BE2C (cell line): ENCODE measurements at places on chromosomes 7 and 10.

- no peak for DNase-seq
Measured at GRCh38 chr7:54995610-54996363, 23.0 kb upstream of the EGFR start.

DNA sequence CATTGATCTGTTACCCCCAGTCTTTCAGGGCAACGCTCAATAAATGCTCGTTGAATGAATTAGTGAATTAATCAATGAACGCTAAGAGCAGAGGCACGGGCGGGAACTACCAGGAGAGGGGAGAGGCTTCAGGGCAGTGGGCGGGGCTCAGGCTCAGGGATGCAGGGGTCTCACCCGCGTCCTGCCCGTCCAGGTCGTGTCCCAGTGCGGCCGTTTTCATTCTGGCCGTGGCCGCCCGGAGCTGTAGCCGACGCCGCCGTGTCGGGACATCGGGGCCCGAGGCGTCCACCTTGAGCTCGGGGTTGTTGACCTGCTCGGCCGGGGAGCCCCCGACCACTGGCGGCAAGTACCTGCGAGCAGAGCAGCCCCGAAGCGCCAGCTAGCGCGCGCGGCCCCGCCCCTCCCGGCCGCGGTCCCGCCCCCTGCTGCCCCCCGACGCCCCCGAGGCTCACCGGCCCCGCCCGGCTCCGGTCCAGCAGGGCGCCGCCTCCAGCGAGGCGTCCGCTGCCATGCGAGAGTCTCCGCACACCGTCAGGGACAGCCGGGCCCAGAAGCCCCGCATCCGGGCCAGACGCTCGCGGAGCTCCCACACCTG lies 2.8 kb upstream of the GAL3ST4 start:
- peak; percentile 34 for DNase-seq

DNA sequence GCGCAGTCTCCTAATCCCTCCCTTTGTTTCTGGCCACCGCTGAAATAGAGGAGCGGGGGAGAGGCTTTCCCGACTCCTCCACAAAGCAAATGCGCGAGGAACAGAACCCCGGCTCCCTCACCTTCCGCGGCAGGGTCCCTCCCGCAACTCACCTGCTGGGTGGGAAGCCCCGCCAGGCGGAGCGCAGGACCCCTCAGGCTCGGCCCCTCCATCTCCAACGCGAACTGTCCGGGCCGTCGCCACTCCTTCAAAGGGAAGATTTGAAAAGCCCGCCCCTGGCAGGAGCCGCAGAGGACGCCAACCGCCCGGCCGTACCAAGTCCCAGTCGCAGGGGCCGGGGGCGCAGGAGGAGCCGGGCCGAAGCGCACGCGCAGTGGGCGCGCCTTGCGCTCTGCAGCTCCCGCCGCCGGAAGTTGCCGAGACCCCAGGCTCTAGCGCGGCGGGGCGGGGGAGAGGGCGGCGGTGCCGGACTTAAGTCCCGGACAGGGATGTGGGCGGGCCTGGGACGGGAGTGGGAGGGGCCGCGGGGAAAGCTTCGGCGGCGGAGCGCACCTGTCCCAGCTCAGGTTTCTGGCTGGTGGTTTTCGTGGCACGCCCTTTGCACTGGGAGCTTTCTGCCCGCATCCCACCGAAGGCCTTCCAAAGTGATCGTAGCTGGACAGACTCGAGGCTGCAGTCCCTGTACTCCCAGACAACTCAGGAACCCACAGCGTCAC lies at the start of gene RTKN2:
Gene RTKN2, minus strand, starts transcription at position 446 of the 716 bp plus-strand sequence. Its CDS starts 234 bp downstream, at position 212.
- peak; percentile 88 for DNase-seq

DNA sequence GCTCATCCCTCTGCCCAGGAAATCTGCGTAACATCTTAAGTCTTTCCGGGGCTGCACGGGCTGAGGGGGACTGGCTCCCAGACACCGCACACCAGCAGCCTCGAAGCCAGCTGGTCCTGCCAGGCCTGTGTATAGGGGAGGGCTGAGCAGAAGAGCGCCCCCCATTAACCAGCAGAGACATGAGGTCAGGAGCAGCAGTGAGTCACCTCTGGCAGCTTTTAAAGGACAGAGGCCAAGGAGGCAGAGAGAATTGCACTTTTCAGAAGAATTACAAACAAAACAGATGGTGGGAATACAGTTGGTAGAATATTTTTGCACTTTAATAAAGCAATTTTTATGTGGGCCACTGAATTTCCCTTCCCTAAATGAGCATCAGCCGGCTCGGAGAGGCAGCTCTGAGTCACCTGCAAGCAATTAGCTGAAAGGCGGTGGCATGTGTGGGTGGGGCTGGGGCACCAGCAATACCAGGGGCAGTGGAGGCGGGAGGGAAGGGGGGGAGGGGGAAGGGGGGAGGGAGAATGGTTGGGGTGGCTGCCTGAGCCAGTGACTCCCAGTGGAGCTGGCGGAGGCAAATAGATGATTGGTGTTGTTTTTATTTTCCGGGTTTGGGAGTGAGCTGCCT lies 39.1 kb downstream of the GOLGA7B start:
- peak; percentile 31 for DNase-seq

- no peak for DNase-seq
Measured at GRCh38 chr7:46775776-46776175, 806.1 kb downstream of the TNS3 start.

- DNase-seq: no peak
Measured at GRCh38 chr10:129586898-129587443, 119.9 kb downstream of the MGMT start.

GRCh38 chr10:132539894-132540293 lies 2.3 kb downstream of the INPP5A start:
- DNase-seq: no peak

GRCh38 chr10:33329178-33329577 lies 5.3 kb downstream of the NRP1 start:
- no peak for DNase-seq

GRCh38 chr7:100435401-100436304 lies 644 bp downstream of the PPP1R35 start:
- DNase-seq: peak; percentile 30

GRCh38 chr10:117214401-117214800 lies 17.1 kb downstream of the KCNK18 start:
- no peak for DNase-seq
